ENCODE measurements at places on chromosomes 1 and 21.
A peak's percentile ranks its signal among the peaks of the same experiment; 100 is the strongest.

DNA sequence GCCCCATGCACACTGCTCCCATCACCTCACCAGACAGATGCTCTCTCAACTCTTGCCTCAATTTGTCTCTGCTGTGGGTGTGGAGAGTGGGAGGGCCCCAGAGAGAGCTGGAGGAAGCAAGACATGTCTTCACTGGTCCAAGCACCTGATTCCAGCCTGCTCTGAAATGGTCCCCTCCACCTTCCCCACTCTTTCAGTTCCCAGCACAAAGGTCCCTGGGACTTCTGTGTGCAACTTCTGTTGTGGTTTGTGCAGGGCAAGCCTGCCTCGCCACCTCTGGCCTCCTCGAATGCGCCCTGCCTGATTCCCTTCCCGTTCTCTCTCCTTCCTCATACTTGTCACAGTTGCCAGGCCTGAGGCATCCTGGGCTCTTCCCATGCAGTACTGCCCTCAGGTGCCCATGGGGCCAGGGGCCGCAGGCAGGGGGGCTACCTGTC, 119.3 kb downstream of the SYT2 start:
- no peak for DNase-seq

DNA sequence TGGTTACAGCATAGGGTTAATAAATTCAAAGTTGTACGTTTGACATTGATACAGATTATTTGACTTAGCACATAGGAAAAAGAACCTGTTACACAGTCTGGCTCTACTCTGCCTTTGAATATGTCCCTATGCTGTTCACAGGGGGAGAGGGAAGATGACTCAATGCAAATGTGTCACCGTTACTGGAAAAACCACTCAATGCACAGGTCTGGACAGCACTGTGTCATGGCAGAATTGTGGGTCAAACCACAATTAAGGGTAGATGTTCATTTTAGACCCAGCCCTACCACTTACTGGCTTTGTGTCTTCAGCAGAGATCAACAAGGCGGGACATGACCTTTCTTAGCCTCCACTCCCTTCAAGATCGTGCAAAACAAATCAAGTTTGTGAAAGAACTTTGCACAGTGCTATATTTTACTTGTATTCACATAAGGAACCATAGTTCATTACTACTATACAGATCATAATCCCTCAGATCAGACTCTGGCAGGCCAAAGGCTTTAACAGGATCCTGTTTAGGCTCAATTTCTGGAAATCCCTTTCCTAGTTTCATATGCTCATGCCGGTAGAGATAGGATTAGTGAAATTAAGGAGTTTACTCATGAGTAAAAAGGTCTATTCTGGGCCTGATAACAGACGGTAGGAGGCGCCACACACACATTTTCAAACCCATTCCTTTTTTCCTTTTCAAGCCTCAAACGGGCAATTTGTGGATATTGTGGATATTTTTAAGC, 22.1 kb downstream of the EIF2D start:
- no peak for DNase-seq

- DNase-seq: no peak
These were observed 106.9 kb downstream of the BACH1 start for GRCh38 chr21:29405503-29406122.

- DNase-seq: no peak
These were observed 74.4 kb downstream of the EPS15 start for GRCh38 chr1:51444534-51445192.

GRCh38 chr21:38272215-38272614, 15.4 kb downstream of the KCNJ15 start:
- DNase-seq: no peak

DNA sequence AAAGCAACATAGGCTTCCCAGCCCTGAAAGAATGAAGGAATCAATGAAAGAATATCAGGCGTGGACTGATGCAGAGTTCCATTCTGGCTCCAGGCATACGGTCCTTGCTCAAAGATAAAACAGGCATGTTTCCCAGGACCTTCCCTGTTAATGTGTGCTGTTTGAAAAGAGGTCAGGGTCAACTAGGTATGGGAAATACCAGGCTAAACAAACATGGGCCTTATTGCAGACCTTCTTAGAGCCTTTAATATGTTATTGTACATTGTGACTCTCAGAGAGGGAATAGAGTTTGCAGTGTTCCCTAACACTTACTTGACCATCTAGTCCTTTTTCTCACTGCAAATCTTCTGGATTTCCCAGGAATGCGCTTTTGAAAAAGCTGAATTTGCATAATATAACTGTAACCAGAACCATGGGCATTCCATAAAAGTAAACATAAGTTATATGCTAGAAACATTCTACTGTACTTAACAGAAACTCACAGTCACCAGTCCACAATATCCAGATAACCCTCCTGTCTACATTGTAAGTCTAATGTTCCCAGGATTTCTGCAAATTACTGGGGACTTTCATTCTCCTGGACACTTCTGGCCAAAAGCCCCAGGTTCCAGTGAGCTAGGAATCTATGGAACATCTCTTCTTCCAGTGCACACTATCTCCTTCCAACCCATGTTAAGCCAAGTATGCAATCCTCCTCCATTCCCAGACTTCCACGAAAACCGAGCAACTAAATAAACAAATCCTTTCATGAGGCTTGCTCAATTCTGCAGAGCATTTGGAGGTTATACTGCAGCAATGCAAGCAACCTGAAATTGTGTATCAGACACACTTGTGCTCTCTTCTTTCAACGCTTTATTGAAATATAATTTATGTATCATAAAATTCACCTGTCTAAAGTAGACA, 486.6 kb downstream of the SETD4 start:
- DNase-seq: no peak

DNA sequence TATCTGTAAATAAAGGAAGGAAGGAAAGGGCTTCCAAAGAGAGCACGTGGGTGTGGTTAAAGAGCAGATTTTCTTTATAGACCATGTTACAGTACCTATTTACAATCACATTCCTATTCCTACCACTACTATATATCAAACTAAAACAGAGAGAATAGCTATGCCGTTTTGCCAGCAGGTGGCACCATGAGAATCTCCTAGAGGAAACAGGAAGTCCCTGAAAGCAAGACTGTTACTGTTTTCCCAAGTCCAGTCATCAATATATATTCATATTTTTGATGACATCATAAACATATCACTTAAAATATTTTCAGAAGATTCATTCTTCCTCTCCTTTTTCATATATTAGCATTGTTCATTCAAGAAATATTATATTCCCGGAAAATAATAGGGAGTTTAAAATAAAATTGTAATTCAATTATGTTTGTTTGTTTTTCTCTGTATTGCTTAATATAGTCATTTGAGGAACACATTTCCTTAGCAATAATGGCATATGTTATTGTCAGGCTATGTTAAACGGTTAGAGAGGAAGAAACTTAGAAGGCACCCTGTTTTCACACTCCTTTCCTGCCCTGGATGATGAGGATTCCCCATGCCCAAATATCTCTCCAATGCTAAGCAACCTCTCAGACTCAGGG, 6.6 kb downstream of the CCDC190 start:
- peak; percentile 49 for DNase-seq

DNA sequence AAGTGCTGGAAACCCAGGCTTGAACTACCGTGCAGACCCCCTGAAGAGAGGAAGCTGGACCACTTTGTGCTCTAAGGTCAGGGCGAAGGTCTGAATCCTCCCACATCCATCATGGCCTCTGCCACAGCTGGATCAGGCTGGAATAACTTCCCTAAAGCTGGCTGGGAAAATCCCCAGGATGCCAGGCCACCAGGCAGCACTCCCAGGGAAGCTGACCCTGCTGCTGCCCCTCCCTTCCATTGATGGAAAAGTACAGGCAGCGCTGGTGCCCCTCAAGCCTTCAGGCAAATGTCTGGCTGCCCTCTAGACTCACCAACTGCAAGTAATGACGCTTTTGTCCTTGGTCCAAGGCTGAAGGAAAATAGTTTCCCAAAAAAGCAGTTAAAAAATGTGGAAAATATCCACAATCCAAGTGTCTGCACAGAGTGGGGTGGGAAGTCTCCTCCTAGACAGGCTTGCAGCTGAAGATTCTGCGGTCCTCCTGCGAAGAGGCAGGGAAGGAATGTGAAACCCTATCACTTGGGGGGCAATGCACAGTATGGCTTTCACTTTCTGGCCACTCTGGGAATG, 39.9 kb upstream of the TSPAN2 start:
- no peak for DNase-seq

- DNase-seq: no peak
These were observed 186.9 kb upstream of the ADGRL4 start for GRCh38 chr1:79193211-79194079.

DNA sequence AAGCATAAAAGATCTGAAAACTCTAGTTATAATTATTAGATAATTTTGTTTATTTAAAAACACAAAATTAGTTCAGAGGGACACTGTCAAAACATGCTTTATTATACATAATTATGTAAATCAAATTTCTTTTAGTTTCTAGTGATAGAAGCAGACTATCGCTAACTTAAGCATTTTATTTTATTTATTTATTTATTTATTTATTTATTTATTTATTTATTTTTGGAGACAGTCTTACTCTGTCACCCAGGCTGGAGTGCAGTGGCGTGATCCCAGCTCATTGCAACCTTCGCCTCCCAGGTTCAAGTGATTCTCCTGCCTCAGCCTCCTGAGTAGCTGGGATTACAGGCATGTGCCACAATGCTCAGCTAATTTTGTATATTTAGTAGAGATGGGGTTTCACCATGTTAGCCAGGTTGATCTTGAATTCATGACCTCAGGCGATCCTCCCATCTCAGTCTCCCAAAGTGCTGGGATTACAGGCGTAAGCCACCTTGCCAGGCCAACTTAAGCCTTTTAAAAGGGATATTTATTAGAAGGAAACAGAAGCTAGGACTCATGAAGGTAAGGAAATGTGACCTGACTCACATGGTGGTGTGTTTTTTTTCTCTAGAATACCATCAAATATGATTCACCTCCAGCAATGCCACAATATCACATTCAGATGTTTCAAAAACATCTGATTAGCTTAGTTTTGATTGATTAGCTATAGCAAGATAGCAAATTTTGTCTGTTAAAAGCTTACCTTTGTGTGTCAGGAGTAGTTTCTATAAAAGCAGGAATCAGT, 1357.4 kb upstream of the ADGRL4 start:
- DNase-seq: no peak

GRCh38 chr1:151197863-151198253, 494 bp upstream of the PIP5K1A start:
- DNase-seq: no peak

- DNase-seq: no peak
These were observed at the start of gene BCAN for GRCh38 chr1:156641761-156642264. Gene BCAN (plus strand): TSS chr1:156642117. CDS start chr1:156646055, 3,938 bp downstream.

- DNase-seq: no peak
These were observed 5.2 kb upstream of the TARBP1 start for GRCh38 chr1:234484218-234484617.

DNA sequence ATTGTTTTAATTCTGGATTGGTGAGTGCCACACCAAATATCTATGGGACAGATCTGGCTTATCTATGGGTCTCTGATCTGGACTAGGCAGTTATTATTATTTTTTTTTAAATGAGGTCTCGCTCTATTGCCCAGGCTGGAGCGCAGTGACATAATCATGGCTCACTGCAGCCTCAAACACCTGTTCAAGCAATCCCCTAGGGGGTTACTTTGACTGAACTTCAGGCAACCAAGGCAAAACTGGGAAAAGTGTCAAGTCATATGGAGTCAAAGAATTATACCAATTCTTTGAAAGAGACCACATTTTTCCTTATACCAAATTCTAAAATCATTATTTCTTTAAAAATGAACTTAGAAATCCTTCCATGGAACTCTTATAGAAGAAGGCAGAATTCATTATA, 129.1 kb upstream of the HOOK1 start:
- no peak for DNase-seq

- no peak for DNase-seq
These were observed 25.6 kb upstream of the CDC42BPA start for GRCh38 chr1:227343727-227344551.

DNA sequence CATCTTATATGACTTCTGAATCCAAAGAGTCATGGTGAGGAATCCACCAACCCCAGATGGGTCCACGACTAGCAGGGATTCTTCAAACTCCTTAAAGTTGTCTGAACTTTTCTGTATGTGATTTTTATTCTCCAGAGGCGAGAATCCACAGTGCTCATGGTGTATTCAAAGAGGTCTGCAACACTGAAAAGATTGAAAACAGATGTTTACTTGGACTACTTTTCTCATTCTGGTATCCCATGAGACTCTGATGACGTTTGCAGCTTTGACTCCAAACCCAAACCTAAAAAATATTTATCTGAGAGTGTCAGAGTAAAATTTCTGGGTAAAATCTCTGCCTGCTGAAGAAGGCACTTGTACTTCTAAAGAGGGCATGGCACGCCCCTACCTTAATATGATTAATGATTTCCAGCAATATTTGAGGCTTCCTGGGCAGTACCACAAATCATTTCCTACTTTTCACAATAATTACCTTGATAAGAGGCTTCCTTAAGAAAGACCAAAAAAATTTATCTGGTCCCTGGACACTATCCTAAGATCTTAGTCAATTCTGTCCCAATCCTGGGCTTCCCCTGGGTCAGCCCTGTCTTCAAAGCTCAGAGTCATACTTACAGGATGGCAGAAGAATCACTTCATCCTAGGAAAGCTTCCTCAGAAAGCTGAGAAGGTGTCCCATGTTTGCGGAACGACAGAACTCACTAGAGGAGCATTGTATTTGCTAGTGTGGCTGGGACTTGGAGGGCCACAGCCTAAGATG, 76.5 kb upstream of the MAP10 start:
- no peak for DNase-seq

Measured in NCI-H1048 (cell line).